Gastrocnemius medialis (tissue), 4 donors: ENCODE measurements at places on chromosomes 5 and 9.

DNA sequence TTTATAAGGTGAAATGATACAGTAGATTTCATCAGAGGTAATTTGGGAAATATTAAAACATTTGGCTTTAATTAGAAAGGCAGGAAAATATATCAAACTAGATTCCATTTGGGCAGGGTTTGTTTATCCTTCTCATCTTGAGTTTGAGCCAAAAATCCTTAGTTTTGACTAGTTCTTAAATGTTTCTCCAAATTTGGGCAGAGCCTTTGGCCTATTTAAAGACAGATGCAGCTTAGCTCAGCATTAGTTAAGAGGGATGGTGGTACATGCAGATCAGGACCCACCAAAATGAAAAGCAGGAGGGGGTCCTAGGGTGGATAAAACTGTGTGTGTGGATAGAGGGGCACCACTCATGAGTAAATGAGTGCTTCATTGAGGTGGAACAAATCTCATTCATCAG is 20.3 kb upstream of the ARRDC3 start:
- H3K4me3 ChIP-seq, result no peak overlapping the region
- no peak overlapping the region for H3K27ac ChIP-seq
- no peaks in the 10 kb centered on the region for H3K27me3 ChIP-seq
- H3K4me1 ChIP-seq, result no peaks in the 10 kb centered on the region
- DNase-seq, result no peak

- H3K27ac ChIP-seq, result no peak overlapping the region
- no peak for DNase-seq
- H3K36me3 ChIP-seq, result no peaks in the 10 kb centered on the region
- H3K4me3 ChIP-seq, result no peak overlapping the region
These were observed 272.1 kb upstream of the CDH10 start for GRCh38 chr5:24916863-24917262.

DNA sequence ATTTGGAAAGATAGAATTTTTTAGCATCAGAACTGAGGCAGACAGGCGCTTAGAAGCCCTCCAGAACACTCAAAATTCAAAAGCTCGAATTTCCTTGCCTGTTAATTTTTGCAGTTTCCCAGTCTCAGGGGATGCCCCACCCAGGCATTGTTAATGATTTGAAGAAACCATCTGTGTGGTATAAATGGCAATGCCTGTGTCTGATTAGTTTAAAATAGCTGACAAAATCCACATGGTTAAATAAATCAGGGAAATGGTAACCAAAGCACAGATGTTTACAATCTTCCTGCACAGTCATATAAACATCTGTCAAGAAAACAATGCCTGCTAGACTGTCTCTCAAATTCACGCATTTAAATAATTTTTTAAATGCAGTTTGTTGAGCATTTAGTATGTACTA is 185.2 kb upstream of the RGMB start:
- no peaks in the 10 kb centered on the region for H3K27me3 ChIP-seq
- no peaks in the 10 kb centered on the region for H3K36me3 ChIP-seq
- H3K4me3 ChIP-seq, result no peak overlapping the region
- no peak overlapping the region for H3K27ac ChIP-seq
- no peaks in the 10 kb centered on the region for H3K4me1 ChIP-seq

DNA sequence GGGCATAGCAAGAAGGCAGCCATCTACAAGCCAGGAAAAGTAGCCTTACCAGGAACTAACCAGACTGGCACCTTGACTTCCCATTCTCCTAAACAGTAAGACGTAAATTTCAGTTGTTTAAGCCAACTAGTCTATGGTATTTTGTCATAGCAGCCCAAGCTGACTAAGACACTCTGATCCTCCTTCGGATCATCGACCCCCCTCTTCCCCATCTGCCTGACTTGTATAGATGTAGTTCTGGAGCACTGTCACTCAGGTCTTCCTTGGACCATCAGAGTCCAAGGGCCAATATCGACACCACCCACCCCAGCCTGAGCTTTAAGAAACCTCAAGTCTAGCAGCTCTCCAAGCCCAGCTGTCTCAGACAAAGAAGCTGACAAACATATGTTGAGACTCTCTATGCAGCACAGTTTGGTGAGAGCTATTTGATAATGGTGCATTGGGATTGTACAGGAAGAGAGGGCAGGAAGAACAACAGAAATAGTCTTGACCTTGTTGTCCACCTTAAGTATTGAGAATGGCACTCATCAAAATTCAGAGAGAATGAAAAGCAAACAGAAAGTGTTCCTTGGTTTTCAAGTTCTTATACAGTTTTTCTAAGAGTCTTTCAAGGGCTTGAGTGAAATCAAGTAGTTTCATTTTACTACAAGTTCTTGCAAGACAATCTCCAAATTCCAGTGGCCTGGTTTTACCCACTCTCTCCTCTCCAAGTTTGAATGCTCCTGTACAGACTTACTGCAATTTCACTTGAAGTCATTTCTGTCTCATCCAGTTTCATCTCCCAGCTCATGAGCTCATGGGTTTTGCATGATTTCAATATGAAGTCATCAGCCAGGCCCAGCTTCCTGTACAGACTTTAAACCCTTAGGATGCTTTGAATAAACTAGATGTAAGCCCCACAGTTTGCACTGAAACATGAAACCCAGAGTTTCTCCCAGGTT is 122.3 kb upstream of the RAI14 start:
- DNase-seq, result no peak
- no peaks in the 10 kb centered on the region for H3K36me3 ChIP-seq
- no peak overlapping the region for H3K27ac ChIP-seq
- H3K27me3 ChIP-seq, result no peaks in the 10 kb centered on the region
- H3K4me3 ChIP-seq, result no peak overlapping the region

GRCh38 chr5:143207058-143207457 is 196.4 kb downstream of the NR3C1 start:
- H3K27me3 ChIP-seq, result no peaks in the 10 kb centered on the region
- no peak overlapping the region for H3K4me3 ChIP-seq
- no peak for DNase-seq
- no peak overlapping the region for H3K27ac ChIP-seq
- H3K4me1 ChIP-seq, result peaks cover 22% of the 10 kb centered on the region

DNA sequence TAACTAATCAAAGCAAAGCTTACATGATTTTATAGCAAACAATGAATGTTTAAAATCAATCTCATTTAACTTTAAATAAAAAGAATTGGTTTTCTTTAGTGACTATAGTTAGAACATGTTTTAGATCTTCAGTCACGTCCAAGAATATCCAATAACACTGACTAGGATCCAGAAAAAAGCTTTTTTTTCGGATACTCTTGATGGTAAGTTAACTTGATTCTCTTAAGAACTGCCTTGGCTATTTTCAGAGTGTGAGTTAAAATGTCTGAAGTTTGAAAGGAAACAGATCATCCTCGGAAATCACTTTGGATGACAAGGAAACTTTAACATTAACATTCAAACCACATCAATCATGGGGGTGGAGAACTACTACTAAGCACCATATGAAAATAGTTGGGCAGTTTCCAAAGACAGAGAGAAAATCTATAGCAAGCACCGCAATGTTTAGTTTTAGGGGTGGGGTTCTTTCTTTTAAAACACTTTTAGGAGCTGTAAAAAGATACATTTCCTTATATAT is 83.7 kb upstream of the SLC27A6 start:
- H3K27ac ChIP-seq, result no peak overlapping the region
- H3K4me3 ChIP-seq, result no peak overlapping the region
- no peak for DNase-seq

DNA sequence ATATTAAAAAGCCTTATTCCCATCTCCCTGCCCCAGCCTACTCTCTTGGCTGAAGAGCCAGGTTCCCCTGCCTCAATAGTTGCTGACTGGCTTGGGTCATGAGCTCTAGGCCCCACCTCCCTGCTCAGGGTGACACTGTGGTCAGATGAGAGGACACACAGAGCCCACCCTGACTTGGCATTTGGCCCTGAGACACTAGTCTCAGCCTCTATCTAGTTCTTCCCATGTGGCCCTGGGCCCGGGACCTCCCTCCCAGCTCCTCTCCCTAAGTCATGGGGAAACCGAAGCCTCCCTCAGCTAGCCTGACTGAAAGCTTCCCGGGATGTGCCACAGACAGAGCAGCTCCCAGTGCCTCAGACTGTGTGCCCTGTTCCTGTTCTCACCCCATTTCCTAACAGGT is 5.8 kb upstream of the MYOZ3 start:
- peaks cover 68% of the 10 kb centered on the region for H3K4me1 ChIP-seq
- DNase-seq, result no peak
- no peak overlapping the region for H3K4me3 ChIP-seq
- peak overlapping the region; percentile 99 for H3K27ac ChIP-seq

DNA sequence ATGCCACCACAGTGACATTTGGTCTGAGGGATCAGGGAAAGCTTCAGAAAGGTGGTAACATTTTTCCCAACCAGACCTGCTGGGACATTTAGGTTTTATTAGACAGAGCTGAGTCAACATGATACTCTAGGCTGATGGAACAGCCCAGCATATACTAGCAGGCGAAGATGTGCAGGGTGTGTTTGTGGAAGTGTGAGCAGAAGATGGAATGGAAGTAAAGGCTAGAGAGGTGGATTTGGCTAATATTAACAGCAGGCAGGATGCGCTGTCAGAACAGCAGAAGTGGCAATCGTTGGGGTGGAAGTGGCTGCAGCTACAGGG is 340.6 kb downstream of the ASTN2 start:
- no peak overlapping the region for H3K4me3 ChIP-seq
- H3K27me3 ChIP-seq, result no peaks in the 10 kb centered on the region
- no peak for DNase-seq
- H3K27ac ChIP-seq, result no peak overlapping the region
- H3K4me1 ChIP-seq, result no peaks in the 10 kb centered on the region
- no peaks in the 10 kb centered on the region for H3K36me3 ChIP-seq

GRCh38 chr5:149345892-149346222 is 558 bp downstream of the GRPEL2 start:
- H3K4me1 ChIP-seq, result peaks cover 13% of the 10 kb centered on the region
- H3K36me3 ChIP-seq, result no peaks in the 10 kb centered on the region
- H3K27ac ChIP-seq, result peak overlapping the region; percentile 89
- no peak for DNase-seq
- H3K27me3 ChIP-seq, result no peaks in the 10 kb centered on the region

DNA sequence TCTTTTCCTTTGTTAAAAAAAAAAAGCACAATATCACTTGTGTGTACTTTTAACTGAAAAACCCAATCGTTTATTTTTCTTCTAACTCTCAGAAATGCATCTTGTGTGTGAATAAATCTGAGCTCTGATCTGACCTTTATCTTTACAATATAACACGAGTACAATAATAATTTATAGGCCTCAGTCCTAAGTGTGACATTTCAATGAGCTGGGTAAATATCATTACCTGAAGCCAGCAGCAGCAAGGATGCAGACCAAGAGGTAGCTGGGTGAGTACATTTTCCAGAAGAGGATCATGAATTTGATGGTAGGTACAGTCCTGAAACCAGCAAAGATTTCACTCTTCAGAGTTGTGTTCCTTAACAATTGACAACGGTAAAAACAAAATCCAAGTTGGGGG is 264.0 kb upstream of the KIF2A start:
- no peak overlapping the region for H3K27ac ChIP-seq
- no peak overlapping the region for H3K4me3 ChIP-seq
- no peaks in the 10 kb centered on the region for H3K4me1 ChIP-seq
- no peaks in the 10 kb centered on the region for H3K36me3 ChIP-seq

- DNase-seq, result no peak
- no peaks in the 10 kb centered on the region for H3K36me3 ChIP-seq
- no peak overlapping the region for H3K4me3 ChIP-seq
- H3K4me1 ChIP-seq, result peaks cover 11% of the 10 kb centered on the region
These were observed 72.8 kb downstream of the APBA1 start for GRCh38 chr9:69599232-69599971.

DNA sequence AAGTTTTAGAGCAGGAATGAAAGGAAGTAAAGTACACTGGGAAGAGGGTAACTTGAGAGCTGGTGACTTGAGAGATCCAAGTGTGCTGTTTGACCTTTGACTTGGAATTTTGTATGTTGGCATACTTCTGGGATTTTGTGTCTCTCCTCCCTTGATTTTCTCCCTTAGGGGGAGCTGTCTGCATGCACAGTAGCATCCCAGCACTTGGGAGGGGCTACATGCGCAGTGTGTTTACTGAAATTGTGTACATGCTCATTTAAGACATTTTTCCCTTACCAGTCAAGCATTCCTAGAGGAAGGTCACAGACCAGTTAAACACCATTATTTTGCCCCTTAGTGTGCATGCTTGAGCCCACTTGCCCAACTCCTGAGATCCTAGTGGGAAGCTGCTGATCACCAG is 120.1 kb downstream of the ZNF622 start:
- no peak overlapping the region for H3K4me3 ChIP-seq
- no peaks in the 10 kb centered on the region for H3K36me3 ChIP-seq
- H3K27ac ChIP-seq, result no peak overlapping the region
- DNase-seq, result no peak
- H3K4me1 ChIP-seq, result no peaks in the 10 kb centered on the region

GRCh38 chr5:59385700-59386099 is 507.8 kb downstream of the PDE4D start:
- no peak for DNase-seq
- no peaks in the 10 kb centered on the region for H3K36me3 ChIP-seq
- H3K27me3 ChIP-seq, result no peaks in the 10 kb centered on the region

DNA sequence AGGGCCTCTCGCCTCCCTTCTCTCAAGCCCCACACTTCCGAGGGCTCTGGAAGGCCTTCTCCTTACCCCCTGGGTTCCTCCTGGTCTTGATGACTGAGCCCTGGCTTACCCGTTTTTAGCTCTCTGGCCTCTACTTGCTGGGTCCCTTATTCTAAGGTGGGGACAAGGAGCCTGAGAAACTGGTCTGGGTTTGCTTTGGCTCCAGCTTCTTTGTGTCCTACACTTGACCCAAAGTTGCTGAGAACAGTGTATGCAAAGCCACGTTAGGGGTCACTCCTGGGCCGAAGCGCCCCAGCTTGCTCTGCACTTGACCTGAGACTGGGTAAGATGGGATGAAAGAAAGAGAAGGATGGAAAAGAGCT is 788 bp downstream of the ZNF346 start:
- H3K36me3 ChIP-seq, result no peaks in the 10 kb centered on the region
- H3K27me3 ChIP-seq, result no peaks in the 10 kb centered on the region
- DNase-seq, result no peak
- H3K27ac ChIP-seq, result peak overlapping the region; percentile 78
- peaks cover 24% of the 10 kb centered on the region for H3K4me1 ChIP-seq
- H3K4me3 ChIP-seq, result peak overlapping the region; percentile 98

DNA sequence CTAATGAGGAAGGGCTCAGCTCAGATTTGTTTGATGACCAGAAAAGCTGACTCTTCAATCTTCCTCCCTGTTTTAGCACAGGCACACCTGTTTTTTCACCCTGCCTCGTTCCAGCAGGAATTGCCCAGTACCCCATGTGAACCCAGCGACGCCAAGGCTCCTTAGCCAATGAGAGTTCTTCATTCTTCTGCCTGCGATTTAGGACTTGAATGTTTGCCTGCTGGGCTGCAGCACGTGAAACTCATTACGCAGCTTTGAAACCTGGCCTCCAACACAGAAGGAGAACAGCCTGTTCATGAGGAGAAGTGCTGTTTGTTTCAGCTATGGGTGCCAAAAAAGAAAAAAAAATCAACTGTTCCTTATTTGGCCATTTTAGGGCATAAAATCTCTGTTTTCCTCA is 315.5 kb downstream of the TRPM3 start:
- H3K27ac ChIP-seq, result no peak overlapping the region
- no peaks in the 10 kb centered on the region for H3K4me1 ChIP-seq

DNA sequence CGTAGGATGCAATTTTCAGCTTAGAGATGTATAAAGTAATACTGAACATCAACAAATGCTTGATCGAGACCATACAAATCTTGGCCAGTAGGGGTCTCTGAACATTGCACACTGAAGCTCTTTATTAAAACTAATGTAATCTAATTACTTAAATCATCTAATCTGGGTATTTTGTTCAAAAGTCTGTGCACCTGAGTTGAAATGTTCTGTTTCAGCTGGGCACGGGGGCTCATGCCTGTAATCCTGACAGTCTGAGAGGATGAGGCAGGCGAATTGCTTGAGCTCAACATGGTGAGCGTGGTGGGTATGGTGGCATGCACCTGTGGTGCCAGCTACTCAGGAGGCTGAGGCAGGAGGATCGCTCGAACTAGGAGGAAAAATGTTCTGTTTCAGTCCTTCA is 41.0 kb downstream of the ESM1 start:
- H3K4me3 ChIP-seq, result no peak overlapping the region
- no peak for DNase-seq
- H3K27me3 ChIP-seq, result no peaks in the 10 kb centered on the region
- no peaks in the 10 kb centered on the region for H3K36me3 ChIP-seq
- no peaks in the 10 kb centered on the region for H3K4me1 ChIP-seq
